Jurkat, Clone E6-1 (cell line): ENCODE measurements at places on chromosomes 5 and 9.

DNA sequence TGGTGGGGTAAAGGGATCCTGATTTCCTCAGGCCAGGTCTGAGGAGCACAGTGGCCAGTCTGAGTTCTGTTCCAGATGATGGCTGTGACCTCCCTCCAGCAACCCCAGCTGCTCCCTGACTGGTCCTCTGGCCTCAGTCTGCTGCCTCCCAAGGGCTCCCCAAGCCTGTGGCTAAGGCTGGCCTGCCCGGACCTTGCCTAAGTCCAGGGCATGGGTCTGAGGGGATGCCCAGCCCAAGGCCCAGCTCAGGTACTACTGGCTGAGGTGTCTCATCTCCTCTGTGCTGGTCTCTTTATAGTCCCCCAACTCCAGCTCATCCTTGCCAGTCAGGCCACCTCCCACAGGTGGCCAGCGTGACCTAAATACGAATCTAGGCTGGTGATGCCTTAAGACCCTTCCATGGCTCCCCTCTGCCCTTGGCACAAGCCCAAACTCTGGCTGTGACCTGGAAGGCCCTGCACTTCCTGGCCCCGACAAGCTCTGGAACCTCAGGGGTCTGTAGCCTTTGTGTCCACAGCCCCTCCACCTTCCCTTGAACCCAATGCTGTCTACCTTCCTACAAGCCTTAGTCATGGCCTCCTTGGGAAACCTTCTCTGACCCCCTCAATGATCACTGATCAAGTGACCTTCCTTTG, 9.8 kb downstream of the KIF12 start:
- DNase-seq = no peak

DNA sequence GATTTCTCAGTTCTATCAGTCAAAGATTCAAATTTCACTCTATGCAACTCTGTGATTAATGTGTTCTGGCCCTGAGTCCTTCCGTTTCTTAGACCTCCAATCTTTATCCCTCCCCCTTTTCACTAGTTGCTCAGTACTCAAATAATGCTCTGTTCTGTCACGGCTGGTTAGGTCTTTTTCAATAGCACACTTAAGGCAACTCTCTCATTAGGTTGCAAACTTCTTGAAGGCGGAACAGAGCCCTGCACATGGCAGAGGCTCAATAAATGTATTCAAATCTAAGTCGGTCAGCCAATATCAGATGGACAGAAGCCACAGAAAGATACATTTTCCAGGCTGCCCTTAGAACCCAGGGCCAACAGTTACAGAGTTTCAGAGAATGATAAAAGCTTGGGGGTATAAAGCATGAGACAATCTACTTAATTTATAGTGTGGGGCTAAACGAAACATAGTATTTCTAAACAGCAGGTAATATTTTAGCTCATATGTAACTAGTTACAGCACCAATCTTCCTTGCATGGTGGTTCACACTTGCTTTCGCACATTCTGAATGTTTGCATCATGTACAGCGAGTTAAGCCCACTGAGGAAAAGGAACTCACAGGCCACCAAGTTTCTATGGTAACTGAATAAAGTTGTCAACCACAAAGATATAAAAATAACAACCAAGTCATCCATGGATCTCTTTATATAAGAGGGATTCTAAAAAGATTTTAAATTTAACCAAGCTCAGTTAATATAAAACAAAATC, 67.1 kb upstream of the GOLPH3 start:
- no peak for DNase-seq

- DNase-seq = no peak
These were observed 160.0 kb downstream of the CDH12 start for GRCh38 chr5:22693121-22693520.

DNA sequence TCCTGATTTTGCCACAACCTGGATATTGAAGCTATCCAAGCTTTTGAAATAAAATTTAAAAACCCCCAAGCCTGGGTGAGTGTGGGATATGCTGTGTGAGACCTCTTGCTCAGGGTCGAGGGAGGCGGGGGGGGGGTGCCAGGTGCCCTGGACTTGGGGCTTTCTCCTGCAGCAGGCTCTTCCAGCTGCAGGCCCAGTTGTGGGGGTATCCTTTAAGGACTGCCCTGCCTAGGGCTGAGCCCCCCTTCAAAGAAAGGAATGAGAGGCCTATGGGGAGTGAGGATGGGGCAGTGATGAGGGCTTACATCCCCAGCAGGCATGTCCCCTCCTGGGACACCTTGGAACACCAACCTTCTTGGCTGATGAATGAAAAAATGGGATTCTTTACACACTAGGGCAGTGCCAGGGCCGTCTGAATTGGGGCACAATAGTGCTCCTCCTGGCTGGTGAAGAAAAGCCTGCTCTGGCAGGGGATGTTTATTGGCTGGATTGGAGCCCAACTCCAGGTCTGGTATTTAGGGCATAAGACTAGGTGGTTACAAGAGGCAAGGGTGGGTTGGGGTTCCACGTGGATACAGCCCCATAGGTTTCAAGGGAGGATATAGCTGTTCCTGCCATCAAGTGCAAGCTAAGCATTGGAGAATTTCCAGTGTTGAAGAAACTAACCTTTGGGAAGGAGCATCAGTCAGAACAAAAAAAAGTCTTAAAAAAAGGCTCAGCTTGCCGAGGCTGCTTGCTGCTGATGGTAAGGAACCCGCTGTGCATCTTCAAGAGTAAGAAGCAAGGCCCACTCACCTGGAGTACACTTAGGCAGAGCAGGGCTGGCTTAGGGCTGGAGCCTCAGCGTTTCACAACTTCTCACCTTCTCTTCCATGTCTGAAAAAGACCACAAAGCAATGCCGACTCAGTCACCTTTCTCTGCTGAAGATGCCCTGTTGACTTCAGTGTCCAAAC, 7.0 kb downstream of the HNRNPAB start:
- DNase-seq = no peak

DNA sequence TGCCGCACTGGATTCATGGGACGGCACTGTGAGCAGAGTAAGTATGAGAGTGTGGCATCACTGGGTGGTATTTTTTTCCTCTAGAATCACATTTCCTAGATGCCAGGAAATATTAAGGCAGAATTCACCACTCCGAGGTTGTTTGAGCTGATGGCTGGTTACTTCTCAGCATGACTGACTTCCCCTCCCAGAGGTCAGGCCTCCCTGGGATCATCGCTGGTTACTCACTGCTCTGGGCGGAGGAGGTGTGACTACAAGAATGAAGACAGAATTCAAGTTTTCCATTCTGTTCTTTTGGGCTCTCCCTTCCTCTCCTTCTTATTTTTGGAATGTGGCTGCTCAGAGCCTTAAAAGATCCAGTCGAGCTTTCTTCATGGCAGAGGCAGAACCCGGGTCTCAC, 76.6 kb upstream of the PRRC1 start:
- no peak for DNase-seq

GRCh38 chr5:150323092-150323491, 20.4 kb upstream of the ARSI start:
- no peak for DNase-seq

- DNase-seq = no peak
These were observed 31.7 kb upstream of the CSF1R start for GRCh38 chr5:150117945-150118560.

- no peak for DNase-seq
These were observed 166.2 kb downstream of the PAX5 start for GRCh38 chr9:36867672-36868471.

DNA sequence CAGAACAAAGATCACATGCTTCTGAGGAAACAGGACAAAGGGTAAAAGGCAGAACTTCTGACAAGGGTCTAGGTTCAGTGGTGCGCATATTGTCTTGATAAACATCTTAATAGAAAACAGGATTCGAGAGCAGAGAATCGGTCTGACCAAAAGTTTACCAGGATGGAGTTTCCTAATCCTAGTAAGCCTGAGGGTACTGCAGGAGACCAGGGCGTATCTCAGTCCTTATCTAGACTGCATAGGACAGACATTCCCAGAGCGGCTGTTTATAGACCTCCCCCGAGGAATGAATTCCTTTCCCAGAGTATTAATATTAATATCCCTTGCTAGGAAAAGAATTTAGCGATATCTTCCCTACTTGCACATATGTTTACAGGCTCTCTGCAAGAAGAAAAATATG, 32.4 kb upstream of the TNFSF8 start:
- DNase-seq = no peak

GRCh38 chr5:35063414-35063813, 15.7 kb upstream of the AGXT2 start:
- DNase-seq = no peak

DNA sequence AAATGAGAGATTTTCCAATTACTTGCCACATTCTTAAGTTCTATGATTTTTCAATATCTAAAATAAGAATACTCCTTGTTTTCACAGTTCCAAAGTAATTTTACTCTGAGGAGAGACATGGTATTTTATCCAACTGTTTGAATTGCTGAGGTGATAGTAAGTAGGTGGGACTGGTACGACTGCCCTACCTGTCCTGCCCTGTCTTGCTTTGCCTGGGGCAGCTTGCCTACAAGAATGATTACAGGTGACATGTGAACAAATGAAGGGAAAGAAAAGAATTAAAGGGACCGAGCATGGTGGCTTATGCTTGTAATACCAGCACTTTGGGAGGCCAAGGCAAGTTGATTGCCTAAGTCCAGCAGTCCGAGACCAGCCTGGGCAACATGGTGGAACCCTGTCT, 41.6 kb upstream of the HMGCS1 start:
- no peak for DNase-seq

GRCh38 chr9:136175616-136176197, 29.2 kb downstream of the LHX3 start:
- DNase-seq = no peak
